NCI-H2081 treated with DMSO at 0.1 percent for 48 hours (cell line): ENCODE measurements at places on chromosomes 11 and 22.

- DNase-seq: no peak
Measured at GRCh38 chr22:48313175-48313830, 1514.4 kb downstream of the BRD1 start.

DNA sequence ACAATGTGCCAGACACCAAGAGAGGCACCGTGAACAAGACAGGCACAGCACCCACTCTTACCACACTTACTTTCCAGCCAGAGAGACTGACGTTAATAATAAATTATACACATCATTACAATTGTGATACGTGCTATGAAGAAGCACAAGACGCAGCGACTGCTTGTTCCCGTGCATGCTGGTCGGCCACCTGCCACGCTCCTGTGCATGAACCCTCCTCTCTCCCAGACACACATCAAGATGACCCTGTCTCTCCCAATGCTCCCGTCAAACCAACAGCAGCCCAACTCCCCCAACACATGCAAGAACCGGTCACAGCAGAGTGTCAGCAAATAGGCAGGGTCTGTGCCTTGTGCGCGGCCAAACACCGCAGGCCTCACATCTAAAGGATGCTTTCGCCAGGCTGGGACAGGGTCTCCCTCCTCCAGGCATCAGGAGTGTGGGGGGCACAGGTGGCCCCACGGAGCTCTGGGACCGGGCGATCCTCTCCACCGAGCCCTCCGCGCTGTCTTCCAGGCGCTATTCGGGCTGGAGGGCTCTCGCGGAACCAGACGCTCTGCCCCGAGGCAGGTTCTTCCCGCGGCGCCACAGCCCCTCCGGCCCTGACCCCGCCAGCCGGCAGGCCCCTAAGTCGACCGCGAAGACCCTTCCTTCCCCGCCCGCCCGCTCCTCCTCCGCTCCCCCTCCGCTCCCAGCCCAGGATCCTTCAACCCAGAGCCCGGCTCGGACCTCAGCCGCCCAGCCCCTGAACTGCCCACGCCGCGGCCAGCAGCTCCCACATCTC is 533 bp downstream of the SERGEF start:
- no peak for DNase-seq

GRCh38 chr11:123430721-123431497 is 840 bp downstream of the GRAMD1B start:
- DNase-seq: no peak

- no peak for DNase-seq
Measured at GRCh38 chr11:57571606-57572005, 4.1 kb upstream of the UBE2L6 start.

DNA sequence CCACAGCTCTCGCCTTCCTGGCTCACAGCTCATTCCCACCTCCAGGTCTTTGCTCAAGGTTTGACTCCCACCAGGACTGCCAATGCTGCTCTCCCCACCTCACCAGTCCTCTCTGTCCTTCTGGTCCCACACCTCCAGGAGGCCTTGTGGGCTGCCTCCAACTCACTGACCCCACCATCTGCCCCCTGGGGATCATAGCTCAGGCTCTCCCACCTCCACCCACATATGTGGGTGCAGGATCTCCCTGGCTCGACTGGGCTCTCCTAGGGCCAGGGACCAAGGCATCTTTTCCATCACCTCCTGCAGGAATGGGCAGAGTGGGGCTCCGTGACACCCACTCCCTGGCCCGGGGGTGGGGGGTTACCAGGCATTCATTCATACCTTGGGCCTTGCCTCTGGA is 13.8 kb upstream of the SSTR3 start:
- no peak for DNase-seq

DNA sequence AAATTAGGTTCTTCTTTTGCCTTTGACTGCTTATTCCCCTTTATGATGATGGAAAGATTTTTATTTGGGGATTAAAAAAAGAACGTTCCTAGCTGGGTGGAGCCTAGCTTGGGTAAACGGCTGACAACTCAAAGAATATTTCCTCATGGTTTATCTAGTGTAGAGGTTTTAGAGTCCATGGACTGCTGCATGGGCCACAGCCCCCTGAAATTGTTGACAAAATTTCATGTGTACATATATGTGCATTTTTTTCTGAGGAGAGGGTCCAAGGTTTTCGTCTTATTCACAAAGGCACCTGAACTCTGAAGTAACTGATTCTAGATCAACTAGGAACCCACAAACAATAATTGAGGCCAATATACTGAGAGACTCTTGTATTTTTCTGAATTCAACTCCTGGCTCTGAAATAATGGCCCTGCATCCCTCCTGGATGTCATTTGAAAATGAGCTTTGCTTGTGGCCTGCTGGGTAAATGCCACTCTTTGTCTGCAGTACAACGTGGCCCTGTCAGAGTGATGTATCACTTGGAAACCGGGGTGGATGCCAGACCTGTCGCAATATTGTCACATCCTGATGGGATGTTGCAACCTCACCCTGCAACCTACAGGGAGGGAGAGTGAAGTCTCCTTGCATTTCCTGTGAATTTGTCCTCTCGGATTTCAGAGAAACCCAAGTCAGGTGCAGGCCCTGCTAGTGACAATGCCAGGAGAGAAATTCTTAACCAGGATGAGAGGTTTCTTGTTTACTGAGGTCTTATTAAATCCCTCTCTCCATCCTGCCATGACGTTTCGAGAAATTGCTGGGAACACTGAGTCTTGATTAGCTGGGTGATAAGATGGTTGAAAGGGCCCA is 33.8 kb downstream of the EHF start:
- peak; percentile 13 for DNase-seq

- DNase-seq: no peak
Measured at GRCh38 chr11:83033972-83034672, 37.6 kb downstream of the RAB30 start.

GRCh38 chr11:62026739-62027370 is 59.4 kb upstream of the FTH1 start:
- DNase-seq: no peak

DNA sequence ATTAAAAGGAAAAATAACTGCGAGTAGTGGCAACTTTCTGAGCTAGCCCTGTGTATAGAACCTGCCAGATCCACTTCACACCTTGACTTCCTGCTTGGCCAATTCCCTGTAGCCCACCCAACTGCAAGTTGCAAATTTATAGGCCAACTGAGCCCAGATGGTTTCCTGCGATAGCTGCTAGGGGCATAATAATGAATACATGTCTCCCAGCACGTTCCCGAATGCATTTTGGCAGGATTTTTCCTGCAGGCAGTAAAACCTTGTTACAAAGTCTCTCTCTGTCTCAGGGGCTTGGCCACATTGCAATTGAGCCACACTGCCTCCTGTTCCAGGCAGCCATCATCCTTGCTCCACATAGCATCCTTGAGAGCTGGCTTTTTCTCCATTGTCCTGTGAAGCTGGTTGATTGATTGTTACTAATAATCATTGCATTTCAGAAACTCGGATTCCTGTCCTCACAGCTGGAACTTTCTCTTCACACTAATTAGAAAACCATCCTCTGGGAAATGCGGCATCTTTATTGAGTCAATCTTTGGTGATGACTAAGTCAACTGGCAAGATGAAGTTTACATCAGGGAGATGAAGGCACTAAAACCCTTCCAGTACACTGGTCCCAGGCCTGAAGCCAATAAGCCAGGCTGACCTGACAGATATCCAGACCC is 18.6 kb upstream of the LMO2 start:
- DNase-seq: no peak

GRCh38 chr11:60831143-60831500 is 10.8 kb upstream of the CCDC86 start:
- no peak for DNase-seq

GRCh38 chr11:117514256-117514655 is 186.6 kb downstream of the CEP164 start:
- no peak for DNase-seq

DNA sequence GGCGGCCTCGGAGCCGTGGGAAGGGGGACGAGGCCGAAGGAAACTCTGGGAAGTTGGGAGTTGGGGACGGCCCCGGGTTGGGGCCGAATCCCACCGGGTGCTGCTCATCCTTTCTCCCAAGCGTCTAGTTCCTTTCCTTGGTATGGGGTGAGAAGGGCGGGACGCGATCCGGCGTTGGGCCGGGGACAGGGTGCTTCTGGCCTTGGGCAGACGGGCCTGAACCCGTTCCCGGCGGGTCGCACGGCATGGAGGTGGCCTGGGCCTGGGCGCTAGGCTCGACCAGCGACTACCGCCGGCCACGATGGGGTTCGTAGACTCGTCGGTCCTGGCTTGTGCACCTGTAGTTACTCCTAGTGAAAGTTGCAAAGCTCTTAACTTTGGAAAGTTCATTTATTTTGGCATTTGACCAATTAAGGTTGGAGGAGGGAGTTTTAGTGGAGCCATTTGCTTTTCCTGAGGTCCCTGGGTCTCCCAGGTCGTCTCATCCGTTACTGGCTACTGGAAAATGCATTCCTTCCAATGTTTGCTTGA is 1.0 kb downstream of the SYT9 start:
- no peak for DNase-seq

GRCh38 chr11:3823303-3823702 is 14.9 kb downstream of the PGAP2 start:
- no peak for DNase-seq
